M059J (cell line): ENCODE measurements at places on chromosomes 7 and 10.

GRCh38 chr10:49280001-49280408 lies 19.0 kb upstream of the C10orf71 start:
- DNase-seq: peak; percentile 17

DNA sequence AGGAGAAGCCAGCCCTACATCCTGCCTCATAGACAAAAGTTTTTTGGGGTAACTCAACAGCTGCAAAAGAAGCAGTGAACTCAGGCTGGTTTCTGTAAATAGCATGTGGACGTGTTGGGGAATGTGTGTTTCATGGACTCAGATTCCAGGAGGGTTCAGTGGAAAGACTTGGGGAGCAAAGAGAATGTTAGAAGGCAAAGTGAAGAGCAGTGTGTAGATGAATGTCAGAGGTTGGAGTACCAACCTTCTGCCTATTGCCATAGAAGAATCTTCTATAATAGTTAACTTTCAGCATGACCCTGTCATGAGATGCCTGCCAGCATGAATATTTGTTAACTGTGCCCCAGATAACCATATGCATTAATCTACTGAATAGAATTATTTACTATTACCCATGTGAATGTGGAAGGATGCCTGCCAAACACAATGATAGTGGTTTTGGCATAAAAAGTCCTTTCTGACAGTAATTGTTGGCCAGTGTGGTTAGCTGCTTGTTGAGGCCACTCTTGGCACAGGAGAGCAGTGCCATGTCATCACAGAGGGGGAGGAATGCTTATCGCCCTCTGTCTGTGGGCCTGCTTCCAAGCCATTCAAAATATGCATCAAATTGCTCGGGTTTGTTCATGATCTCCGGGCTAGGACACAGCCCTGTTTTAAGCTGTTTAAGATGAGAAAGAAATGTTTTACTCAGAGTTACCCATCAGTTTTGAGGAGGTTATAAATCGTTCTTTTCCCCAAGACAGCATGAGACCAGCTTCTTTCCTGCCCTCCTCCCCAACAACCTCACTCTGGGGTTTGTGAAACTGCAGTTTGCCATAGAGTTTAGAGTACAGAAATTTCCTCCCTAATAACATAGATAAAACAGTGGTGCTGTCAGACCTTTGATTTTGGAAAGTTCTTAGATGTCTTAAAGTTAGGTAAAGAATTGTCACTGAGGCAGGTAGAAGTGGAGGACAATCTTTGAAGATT lies 165.3 kb downstream of the WNT2 start:
- DNase-seq: peak; percentile 97

GRCh38 chr7:74180866-74181265 lies 6.7 kb downstream of the EIF4H start:
- no peak for DNase-seq

GRCh38 chr10:22324413-22324812 lies 3.5 kb downstream of the BMI1 start:
- DNase-seq: no peak

DNA sequence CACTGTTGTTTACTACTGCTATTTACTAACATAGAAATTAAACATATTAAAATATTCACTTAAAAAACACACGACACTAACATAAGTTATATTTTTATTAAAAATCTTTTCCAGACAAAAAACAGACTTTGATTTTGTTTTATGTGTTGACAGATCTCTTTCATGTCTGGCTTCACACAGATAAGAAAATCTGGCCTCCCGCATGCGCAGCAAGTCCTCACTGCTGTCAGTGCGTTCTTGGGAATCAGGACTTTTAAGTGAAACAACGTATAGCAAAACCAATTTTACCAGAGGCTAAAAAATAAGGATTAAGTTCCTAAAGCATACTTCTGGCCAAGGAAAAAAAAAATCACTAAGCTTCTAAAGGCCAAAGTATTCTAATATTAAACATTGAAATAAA lies 1.2 kb upstream of the IDI1 start:
- no peak for DNase-seq

DNA sequence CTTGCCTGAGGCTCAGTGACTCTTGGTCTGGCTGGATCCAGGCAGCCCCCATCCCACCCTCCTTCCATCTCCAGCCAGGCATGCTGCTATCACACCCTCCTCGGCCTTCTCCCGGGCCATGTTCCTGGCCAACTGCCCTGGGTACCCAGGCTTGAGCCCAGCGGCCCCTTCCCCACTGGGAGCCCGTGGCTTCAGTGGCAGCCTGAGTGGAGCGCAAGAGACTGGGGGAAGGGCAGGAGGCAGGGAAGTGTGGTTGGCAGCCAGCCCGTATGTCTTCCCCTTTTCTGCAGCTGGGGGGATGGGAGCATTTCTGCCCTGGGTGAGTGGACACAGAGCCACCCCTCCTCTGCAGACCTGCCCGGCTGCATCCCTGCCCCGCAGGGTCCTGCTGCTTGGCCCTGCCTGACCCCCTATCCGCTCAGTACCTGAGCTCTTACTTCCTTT lies 148.5 kb downstream of the ARHGAP22 start:
- DNase-seq: no peak

GRCh38 chr10:75655791-75656451 lies 224.5 kb downstream of the LRMDA start:
- peak; percentile 70 for DNase-seq

- DNase-seq: peak; percentile 44
Measured at GRCh38 chr7:41915871-41916270, 213.0 kb upstream of the INHBA start.

DNA sequence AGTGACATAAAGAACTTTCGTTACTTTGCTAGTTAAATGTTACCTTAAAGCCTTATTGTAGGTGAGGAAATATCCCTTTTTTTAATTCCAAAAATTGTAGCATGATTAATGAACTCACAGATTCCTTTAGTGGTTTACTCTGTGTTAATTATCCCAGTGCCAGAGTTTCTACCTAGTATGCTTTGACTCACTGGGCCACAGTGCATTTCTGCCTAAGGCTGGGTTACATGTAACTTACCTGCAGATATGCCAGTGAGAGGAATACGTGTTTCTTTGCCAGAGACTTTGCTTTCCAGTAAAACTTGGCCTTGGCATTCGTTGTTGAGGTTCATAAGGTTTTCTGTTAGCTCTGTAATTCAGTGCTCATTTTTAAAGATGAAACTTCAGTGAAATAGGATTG lies 380.8 kb upstream of the LRGUK start:
- no peak for DNase-seq

GRCh38 chr7:4667776-4668509 lies 14.2 kb upstream of the FOXK1 start:
- DNase-seq: peak; percentile 71

GRCh38 chr7:32158076-32158475 lies 87.9 kb upstream of the PDE1C start:
- DNase-seq: peak; percentile 65

DNA sequence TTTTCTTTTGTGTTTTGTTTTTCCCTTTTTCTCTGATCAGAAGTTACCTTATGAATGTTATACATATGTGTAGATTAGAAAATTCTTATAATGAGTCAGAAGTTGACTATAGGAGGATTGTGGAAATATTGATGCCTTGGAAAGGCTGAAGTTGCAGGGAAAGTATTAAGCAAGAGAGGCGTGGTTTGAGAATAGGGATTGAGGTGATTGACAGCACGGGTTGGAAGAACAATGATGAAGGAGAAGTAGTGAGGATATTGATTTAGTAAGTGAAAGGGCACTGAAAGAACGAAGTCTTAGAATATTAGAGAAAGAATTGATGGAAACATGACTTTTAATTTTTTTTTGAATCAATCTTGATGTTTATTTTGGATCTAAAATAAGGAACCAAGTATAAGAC lies 176.0 kb downstream of the EXOC4 start:
- no peak for DNase-seq

DNA sequence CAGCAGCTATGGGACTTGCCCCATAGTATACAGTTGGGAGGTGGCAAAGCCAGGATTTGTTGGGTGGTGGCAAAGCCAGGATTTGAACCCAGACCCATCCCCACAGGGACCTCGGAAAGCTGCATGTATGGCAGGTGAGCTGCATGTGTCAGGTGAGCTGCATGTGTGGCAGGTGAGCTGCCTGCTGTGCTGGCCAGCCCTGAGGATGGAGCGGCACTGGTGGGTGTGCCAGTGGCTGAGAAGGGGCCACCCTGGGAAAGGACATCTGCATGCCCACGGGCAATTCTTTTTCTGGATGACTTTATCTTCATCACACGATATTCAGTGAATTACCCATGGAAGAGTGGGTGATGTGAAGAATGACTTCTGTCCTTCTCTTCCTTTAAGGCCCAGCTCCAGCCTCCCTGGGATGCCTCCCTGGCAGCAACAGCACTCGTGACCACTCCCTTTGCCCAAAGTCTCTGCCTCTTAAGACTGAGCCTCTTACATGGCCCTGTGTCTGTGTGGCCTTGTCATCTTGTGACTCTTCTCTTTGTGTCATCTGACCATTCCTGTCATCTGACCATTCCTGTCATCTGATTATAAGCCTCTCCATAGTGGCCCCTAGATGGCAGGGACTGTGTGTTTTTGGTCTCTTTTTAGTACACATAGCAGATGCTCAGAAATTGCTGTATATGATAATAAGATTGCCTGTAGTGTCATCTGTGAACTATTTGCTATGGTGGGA lies 25.0 kb downstream of the CLEC2L start:
- DNase-seq: no peak

GRCh38 chr10:62270020-62270419 lies 1.4 kb upstream of the RTKN2 start:
- no peak for DNase-seq

GRCh38 chr10:34101001-34101400 lies 714.1 kb downstream of the PARD3 start:
- DNase-seq: no peak

DNA sequence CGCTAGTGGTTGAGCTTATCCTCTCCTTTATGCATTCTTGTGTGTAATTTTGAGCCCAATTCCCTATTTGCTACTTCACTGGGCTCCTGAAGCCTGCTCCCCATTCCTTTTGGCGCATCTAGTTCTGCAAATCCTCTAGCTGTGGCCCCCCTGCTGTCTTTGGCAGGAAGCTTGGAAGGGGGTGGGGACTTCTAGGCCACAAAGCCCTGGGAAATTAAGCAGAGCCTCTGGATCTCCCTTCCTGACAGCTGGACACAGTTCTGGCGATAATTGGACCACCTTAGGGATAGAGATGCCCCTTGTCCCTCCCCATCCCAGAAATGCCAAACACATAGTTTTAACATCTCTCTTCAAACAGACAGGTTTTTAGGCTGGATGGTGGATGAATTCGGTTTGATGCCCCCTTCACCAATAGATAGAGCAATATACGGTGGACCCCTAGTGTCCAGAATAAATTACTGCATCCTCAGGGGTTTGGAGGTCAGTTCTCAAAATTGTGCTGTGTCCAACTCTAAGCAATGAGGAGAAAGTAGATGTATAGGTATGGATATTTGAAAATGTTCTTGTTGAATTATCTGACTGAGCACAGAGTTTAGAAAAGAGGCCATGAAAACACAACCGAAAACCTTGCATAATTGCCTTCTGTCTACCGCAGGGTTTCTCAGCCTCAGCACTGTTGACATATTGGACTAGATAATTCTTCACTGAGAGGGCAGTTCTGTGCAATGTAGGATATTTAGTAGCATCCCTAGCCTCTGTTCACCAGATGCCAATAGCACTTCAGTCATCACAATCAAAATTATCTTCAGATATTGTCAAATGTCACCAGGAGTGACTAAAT lies 75.5 kb downstream of the PAPSS2 start:
- DNase-seq: peak; percentile 47

- no peak for DNase-seq
Measured at GRCh38 chr10:122170802-122171201, 100.3 kb upstream of the BTBD16 start.

GRCh38 chr10:85650791-85651496 lies 715.7 kb downstream of the GRID1 start:
- no peak for DNase-seq

DNA sequence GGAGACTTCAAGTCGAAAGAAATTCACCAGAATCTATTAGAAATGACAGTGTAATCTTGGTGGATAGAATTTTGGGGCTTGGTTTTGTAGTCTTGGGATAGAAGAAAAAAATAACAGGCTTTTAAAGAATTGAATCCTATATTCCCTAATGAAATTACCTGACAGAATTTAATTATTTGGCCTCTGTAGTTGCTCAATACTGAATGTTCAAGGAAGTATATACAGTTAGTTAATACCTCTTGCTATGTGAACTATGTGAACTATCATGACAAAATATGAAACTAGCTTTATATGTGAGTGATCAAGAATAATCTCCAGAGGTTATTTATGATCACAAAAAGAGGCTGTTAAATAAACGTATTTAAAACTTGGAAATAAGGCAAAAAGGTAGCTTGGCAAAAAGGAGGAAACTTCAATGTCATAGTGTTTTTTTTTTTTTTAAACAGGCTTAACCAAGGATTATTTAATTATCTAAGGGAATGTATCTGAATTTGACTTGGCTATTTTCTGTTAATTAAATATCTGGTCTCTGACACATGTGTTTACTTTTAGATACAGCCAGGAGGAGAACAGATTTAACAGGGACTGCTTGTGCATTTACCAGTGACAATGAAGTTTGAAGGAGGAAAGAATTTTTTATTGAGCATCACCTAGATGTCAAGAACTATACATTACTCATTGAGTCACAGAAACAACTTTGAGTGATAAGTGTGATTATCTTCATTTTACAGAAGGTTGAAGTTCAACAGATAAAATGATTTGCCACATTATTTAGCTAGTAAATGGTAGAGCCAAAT lies 11.5 kb upstream of the CASD1 start:
- DNase-seq: no peak

GRCh38 chr7:40301486-40302068 lies 166.8 kb downstream of the SUGCT start:
- peak; percentile 25 for DNase-seq

- DNase-seq: no peak
Measured at GRCh38 chr7:107742678-107743566, 1.0 kb upstream of the CBLL1 start.

DNA sequence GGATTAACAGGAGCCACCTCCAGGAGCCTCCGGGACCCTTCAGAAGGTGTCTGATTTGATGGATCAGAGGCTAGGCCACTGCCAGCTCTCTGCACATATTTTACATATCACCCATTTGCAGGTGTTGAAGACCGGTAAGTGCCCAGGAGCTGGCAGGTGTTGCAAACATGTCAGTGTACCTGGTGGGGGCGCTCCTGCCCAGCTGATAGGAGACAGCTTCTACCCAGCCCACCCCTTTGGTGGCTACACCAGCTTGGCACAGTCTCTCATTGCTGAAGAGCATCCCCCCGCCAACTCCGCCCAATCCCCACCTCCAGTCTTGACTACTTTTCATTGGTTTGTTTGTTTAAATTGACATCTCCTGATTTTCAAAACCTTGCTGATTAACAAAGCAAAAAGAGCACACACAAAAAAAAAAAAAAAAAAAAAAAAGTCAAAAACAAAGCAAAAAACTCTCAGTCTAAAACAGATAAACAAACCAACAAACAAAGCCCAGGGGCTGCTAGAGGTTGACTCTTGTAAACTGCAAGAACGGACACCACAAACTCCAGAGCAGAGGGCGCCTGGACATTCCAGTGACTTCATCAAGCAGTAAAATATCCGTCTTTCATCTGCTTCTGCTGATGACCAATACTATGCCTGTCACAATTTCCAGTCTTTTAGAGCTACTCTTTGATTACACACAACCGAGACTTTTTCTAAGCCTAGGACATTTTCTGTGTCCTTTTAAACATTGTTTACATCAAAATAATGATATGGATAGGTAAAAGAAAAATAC lies 275.3 kb downstream of the NRG3 start:
- peak; percentile 0 for DNase-seq

- DNase-seq: no peak
Measured at GRCh38 chr7:108511939-108512338, 14.0 kb downstream of the PNPLA8 start.

GRCh38 chr7:101803203-101804087 lies 14.0 kb upstream of the CUX1 start:
- DNase-seq: no peak
